ENCODE measurements at places on chromosomes 6 and 20.

GRCh38 chr6:6004390-6004995, 2.2 kb downstream of the NRN1 start:
- no peak for DNase-seq

DNA sequence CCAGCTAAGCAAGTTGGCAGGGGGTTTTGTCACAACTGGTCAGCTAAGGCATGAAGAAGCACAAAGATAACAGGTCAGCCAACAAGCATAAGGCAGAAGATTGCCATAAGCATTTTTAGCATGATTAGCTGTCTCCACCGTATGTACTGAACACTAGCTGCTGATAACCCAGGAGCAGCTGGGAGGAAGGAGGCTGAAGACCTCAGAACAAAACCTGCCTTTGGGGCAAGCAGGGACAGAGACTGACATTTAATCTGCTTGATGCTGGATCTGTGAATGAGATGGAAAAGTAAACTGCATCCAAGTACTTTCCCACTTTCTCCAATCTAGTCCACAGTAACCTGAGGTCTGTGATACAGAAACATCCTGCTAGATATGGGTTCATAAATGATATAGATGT, 353.0 kb upstream of the MAP3K7 start:
- DNase-seq, result no peak

DNA sequence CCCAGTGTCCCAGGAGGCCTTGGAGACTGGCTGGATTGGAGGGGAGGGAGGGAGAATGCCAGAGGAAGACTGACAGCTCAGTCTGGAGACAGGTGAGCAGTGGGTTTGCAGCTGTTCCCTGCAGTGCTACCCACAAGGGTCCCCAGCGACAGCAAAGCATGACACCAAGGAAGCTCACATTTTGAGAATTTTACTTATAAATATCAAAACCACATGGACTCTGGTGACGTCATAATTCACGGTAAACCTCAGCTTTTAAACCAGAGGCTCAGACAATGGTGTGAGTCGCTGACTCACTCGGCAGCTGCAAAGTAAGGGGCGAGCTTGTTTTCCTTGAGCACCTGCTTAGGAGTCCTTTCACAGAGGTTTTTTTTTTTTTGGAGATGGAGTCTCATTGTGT, 65.2 kb downstream of the THBS2 start:
- no peak for DNase-seq

DNA sequence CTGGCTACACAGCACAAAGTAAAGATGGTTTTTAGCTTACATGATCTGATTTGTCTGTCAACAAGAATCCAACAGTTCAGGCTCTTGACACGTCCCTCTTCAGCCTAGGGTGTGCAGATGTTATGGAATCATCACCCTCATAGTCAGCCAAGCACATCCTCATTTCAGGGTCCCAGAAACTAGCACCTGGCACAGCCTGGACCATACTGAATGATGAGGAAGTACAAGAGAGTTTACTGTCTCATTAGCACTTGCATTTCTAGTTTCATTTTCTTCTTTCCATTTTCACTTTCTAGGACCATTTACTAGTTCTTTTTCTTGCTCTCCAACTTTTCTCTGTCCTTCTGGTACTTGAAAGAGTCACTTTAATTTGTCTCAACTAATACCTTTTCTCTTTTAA, 6.5 kb downstream of the RIPOR2 start:
- no peak for DNase-seq

DNA sequence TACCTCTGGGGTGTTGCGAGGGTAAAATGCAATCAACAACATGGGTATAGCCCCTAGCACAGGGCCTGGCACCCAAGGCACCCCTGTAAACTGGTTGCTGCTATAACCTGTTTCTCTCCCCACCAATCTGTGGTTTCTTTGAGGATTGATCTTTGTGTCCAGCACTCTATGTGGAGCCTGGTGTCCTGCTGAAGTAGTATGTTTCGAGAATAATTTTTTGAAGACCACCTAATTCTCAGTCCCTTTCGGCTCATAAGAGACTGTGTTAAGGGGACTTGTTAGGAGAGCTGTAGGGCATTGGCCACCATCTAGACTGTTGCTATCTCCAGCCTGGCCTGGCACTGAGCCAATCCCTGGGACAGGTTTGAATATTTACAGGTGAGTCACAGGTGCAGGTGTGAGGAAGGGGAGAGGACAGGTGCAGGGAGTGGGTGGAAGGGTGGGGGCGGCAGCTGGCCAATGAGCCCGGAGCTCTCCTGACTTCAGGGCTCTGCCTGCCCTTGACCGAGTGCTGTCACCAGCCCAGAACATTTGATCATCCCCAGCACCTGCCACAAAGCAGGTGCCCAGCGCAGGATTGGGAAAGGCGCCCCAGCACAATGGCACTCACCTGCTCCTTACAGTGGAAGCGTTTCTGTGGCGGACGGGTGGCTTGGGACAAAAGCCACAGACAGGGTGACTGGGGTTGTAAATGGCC, 8.1 kb upstream of the C20orf144 start:
- no peak for DNase-seq

- DNase-seq, result no peak
Observed at GRCh38 chr6:53306819-53307347, 41.9 kb downstream of the ELOVL5 start.

All from islet precursor cell (in vitro differentiated cells).